Right hindlimb (tissue), 1 donor: ENCODE measurements at places on chromosomes 11 and 22.

- no peak for DNase-seq
Observed at GRCh38 chr22:30290342-30291057, 1.2 kb upstream of the CASTOR1 start.

DNA sequence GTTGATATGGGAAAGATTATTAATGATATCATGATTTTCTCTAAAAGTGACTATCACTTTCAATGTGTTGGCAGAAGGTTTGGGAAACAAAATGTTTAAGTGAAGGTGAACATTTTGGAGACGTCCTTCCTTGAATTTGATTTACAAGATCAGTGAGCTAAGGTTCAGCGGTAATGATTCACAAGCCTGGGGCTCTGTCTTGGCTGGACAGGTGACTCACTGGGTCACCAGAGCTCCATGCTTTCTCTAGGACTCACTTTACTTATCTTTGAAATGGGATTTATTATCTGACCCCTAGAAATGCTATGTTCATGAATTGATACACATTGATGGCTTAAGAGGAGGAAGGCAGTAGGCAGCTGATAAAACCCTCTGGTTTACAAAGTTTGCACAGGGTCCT, 437.5 kb downstream of the NTM start:
- no peak for DNase-seq

DNA sequence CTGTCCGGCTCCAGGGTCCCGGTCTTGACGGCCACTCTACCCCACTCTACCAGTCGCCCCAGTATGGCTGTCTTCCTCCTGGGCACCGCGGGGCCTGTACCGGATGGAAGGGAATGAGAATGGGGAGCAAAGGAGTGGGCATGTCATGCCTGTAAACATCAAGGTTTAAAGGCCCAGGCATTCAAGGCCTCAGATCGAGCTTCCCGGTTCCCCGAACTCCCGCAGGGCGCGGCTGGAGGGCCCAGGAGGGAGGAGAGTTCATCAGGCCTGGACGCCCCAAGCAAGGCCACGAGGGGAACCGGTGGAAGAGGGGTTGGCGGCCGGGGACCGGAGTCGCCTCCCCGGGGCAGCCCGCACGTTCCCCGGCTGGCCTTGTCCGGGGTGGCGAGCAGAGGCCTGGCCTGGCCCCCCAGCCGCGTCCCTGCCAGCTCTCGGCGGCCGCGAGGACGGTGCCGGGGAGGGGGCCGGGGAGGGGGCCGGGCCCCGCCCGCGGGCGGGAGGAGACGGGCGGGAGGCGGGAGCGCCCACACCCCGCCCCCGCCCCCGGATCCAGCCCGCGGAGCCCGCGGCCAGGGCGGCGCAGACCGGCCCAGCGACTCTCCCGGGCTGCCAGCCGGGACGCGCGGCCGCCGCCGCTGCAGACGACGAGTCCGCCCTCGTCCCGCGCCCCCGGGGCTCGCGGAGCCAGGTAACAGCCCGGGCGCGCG, at the start of gene CDC42EP1:
TSS of gene CDC42EP1 (plus strand) at position 580 of the 707 bp plus-strand sequence. CDS start 5,870 bp downstream, outside the sequence.
- DNase-seq = peak; percentile 75

DNA sequence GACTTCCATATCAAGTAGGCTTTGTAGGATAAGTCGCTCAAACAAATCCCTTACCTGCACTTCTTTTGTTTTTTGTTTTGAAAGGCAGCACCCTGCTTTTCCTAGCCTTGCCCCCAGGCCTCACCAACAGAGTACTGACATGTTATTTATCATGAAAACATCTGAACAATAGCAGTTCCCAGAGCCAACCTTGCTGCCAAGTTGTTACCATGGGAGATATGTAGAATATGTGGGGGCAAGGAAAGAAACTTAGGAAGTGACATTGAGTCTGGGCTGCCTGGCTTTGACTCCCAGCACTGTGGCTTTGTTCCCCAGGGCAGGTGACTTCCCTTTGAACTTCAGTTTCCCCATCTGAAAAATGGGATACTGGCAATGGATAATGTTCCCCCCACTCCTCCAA, 53.4 kb upstream of the CRYBB3 start:
- no peak for DNase-seq

GRCh38 chr22:31126869-31127175, 4.1 kb downstream of the INPP5J start:
- no peak for DNase-seq

GRCh38 chr11:134270250-134270714, 5.9 kb upstream of the GLB1L3 start:
- no peak for DNase-seq

DNA sequence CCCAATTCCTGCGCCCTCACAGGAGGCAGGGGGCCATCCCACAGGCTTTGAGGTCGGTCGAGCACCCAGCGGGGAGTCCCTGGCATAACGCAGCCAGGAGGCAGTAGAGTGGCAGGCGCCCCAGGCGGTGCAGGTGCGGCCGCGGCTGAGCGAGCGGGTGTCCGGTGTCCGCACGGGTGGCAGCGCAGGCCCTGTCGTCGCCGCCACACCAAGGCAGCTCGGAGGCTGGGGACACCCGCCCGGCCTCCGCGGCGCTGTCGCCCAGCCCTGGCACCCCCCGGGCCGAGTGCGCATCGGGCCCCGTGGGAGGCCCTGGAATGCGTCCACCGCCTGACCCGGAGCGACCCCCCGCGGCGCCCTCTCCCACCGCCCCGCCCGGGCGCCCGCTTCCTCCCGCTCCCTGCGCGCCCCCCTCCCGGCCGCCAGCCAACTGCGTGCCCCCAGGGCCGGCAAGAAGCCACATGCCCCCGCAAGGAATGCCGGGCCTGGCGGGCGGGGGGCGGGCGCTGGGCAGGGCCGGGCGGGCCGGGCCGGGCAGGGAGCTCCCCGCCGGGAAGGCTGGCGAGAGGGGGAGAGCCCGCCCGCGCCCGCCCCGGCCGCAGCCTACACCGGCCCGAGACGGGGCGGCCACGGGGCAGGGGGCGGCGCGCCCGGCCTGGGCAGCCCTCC, 33.9 kb downstream of the PRDM11 start:
- peak; percentile 54 for DNase-seq

DNA sequence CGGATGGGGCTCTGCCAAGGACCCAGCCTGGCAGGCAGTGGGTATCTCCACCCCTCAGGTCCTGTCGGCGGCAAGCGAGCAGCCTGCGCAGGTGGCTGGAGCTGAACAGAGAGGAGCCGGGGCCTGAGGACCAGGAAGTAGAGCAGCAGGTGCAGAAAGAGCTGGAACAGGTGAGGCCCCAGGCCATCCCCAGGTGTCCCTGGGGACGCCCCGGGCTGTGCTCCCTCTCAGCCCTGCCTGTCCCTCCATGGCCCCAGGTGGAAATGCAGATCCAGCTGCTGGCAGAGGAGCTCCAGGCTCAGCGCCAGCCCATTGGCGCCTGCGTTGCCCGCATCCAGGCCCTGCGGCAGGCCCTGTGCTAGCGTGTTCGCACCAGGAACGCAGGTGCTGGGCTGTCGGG, 44.0 kb downstream of the PISD start:
- DNase-seq = no peak

- DNase-seq = peak; percentile 68
Observed at GRCh38 chr11:46247090-46247489, 30.4 kb upstream of the CREB3L1 start.

- DNase-seq = no peak
Observed at GRCh38 chr11:91265946-91266345, 958.7 kb upstream of the FAT3 start.

- DNase-seq = no peak
Observed at GRCh38 chr11:30131535-30131934, 99.3 kb upstream of the FSHB start.

- no peak for DNase-seq
Observed at GRCh38 chr11:71372693-71373657, 75.2 kb downstream of the DHCR7 start.

DNA sequence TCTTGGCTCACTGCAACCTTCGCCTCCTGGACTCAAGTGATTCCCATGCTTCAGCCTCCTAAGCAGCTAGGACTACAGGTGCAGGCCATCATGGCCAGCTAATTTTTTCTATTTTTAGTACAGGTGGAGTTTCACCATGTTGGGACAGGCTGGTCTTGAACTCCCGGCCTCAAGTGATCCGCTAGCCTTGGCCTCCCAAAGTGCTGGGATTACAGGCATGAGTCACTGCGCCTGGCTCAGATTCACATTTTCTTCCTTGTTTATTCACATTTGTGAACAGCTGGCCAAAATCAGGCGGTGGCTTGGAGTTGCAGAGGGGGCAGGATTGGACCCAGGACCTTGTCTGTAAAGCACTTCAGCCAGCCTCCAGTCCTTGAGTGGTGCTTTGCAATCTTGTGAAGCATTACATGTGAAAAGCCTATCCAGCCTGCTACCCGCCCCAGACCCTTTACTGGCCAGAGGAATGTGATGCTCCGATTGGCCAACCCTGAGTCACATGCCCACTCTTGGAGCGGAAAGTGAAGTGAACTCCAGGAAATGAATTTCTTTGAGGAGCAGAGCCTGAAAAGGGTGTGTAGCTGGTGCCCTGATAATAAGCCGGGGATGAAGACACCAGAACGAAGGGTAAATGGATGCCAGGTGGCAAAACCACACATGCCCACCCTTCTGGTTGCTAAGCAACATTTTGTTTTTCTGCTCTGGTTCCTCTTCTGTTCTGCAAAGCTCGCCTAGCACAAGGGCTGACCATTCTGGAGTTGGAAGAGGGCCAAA, 62.6 kb upstream of the PTPRJ start:
- DNase-seq = peak; percentile 79

GRCh38 chr11:92859156-92859690, 110.2 kb upstream of the MTNR1B start:
- peak; percentile 51 for DNase-seq

DNA sequence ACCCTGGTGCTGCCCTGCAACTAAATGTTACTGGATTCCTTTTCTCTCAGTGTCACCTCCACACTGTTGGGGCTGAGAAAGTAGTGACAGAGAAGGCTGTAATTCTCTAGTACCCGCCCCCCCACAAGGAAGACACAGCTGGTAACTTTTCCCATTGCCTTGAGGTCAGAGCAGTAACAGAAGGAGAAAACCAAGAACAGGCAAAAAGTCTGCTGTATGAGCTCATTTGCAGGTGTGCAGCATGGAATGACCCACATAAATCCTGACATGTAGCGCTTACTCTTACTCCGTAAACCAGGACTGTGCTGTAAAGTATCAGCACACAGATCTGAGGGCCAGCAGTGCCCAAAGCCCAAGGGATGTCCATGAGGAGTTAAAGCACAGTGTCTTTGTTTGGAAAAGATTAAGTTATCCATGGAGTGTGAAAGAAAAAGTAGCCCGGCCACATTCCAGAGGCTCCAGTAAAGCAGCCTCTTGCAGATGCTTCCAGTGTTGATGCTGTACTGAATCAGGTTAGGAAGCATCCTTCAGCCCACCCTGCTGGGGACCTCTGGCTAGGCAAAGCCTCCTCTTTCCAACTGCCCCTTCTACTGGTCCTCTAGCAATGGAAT, 120.7 kb downstream of the PLEKHA7 start:
- DNase-seq = no peak

GRCh38 chr22:48267681-48268080, 1505.2 kb downstream of the TBC1D22A start:
- no peak for DNase-seq

DNA sequence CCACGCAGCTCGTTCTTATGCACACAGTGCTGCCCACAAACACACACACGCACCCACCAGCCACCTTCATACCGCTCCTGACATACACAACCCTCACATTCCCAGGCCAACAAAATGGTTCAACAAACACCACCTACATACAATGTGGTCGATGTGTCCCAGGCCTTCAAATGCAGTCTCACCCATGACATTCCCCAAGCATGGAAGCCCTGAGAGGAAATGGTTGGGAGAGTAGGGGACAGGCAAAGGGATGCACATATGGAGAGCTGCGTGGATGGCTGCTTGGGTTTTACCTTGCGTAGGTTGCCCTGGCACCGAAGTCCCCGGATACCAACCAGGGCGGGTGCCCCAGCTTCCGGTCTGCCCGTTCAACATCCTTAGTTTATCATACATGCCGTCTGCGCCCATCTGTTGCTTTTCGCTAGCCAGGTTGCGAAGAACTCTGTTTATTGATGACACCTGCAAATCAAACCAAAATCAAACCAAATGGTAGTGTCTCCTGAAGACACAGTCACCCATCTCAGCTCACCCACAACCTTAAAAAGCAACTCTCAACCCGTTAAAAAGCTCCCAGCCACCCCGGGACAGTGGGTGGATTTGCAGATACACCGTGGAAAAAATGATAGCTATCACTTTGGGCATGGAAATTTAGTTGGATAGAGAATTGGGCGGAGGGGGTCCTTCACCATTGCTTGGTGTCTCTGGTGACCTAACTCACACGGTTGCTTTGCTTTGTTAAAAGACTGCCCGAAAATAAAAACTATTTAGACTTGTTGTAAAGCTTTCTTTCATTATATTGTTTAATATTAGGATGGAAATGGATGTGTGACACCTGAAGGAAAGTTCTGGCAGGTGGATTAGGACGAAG, 10.5 kb downstream of the PAX6 start:
- DNase-seq = no peak

DNA sequence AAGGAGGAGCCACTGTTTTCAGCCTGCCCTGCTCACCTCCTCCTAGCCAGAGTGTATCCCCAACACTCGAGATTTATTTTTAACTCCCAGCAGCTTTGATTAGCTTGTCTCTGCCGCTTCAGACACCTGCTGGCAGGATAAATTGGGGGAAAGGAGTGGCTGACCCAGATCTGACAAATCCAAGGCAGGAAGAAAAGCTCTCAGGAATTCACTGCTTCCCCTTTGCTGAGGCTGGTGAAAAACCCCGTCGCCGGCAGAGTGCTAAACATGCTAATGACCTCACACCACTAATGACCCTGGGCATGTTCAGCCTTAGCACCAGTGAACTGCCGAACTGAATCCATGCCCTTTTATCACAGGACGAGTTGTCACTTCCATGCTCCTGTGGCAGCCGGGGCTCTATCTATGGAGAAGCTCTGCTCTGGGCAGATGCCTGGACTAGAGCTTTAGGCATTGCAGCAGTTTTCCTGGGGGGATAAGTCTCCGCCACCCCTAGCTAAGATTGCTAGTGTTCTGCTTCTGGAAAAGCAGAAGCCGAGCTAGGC, 52.2 kb downstream of the FEZ1 start:
- no peak for DNase-seq

DNA sequence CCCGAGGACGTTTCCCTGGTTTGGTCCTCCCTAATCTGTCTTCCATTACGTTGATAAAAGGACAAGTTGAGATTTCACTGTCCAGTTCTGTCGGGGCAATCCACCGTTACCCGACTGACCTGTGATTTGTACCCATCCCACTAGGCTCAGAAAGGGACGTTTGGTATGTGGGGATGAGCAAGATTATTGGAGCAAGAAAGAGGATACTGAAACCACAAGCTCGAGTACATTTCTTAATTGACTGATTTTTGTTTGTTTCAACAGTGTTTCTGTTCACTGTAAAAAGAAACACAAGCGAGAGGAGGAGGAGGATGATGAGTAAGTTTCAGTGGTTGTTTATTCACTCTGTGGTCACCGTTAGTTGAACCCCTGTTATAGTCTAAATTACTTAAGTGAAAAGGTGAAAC, 969 bp downstream of the CCDC117 start:
- no peak for DNase-seq

DNA sequence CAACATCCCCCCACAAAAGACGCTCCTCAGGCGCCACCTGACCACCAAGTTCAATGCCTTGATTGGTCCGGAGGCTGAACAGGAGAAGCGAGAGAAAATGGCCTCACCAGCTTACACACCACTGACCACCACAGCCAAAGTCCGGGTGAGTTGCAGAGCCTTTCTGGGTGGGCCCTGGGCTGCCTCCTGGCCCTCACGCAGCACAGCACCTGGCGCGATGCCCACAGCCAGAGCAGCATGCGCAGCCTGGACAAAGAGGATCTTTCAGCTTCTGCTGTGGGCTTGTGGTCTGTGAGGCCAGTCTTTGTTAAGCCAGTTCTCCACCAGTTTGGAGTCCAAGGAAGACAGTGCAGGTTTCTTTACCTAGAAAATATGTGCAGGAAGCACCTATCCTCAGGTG, 21.6 kb downstream of the CYB5R2 start:
- DNase-seq = no peak
